ENCODE measurements at places on chromosomes 12 and 14.

DNA sequence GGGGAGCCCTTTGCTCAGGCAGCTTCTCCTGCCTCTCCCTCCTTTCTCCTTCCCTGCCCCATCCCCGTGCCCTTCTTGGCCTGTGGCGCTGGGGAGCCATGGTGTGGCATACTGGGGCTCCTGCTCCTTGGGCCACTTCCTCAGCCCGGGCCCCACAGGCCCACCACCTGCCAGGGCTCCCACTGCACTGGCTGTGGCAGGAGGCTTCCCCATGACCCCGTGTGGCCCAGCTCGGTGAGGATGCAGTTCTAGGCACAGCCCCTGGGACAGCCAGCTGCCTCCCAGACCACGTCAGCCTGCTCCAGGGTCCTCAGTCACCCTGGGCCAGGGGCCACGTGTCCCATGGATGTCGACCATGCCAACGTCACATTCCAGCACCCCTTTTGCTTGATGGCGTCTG, 13.0 kb upstream of the AMN start:
- H3K27me3 ChIP-seq, result no peaks in the 10 kb centered on the region
- no peaks in the 10 kb centered on the region for H3K4me1 ChIP-seq
- DNase-seq, result no peak

DNA sequence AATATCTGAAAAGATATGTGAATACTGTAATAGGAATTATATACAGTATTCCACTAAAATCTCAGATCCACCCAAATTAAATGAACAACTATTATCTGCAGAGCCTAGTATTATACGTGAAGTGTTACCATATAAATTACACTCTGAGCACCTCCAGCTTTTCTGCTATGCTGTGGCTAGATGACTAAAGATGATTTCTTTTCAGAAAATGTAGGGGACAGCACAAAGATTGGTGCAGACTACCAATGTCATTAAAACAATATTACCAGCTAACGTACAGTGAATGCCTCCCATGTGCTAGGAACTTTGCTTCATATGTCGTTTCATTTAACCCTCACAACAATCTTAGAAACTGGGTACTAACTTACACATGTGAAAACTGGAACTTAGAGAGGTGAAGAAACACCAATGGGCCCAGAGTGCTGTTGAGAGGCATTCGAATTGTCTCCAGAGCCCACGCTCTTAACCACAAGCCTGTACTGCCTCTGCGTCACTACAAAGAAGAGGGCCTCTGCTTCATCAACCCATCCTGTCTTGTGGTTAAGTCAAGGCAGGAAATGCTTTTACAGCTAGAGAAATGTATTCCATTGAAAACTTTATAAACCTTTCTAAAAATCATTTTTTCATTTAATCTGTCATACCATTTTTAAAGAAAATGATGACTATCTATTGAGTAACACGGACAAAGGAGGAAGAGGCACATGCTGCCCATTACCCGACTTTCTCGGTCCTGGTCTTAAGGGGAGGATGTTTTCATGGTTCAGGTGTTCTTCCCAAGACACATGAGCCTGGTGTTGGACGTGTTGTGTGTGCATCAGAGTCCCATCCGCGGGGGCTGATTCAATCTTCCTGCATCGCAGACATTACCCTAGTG, 1.3 kb downstream of the GPR65 start:
- no peak for DNase-seq
- H3K36me3 ChIP-seq, result no peaks in the 10 kb centered on the region
- H3K27ac ChIP-seq, result peak overlapping the region; percentile 67
- H3K4me1 ChIP-seq, result no peaks in the 10 kb centered on the region
- H3K4me3 ChIP-seq, result no peak overlapping the region
- H3K27me3 ChIP-seq, result no peaks in the 10 kb centered on the region

DNA sequence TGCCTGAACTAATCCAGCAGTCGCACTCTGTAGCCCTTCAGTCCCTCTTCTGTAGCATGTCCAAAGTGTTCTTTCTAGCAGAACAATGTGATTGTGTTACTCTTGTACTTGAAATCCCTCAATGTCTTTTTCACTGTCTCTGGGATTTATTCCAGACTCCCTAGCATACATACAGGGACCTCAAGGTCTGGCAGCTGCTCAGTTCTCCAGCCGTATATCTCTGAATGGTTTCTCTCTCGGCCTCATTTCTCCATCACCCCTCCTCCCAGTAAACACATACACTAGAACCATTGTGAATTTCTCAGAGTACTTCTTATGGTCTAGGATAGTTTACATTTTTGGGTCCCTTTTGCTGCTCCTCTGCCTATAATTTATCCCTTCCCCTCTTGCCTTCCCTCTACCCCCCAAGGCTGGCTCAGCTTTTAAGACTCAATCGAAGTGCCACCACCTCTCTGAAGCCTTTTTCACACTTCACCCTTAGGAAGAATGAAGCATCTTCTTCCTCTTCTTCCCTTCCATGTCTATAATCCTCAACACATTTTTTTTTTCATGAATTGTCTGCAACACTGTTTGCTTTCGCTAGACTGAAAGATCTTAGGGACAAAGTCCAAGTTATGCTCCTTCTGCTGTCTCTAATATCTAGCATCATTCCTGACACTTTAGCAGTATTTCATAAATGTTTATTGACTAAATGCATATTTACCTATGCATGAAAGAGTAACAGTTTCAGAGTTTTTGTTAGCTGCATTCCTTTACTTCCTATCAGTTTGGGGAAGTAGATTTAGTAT, 446.1 kb downstream of the ZFP36L1 start:
- no peaks in the 10 kb centered on the region for H3K27me3 ChIP-seq
- no peak for DNase-seq
- H3K4me1 ChIP-seq, result peaks cover 4% of the 10 kb centered on the region
- H3K27ac ChIP-seq, result no peak overlapping the region

DNA sequence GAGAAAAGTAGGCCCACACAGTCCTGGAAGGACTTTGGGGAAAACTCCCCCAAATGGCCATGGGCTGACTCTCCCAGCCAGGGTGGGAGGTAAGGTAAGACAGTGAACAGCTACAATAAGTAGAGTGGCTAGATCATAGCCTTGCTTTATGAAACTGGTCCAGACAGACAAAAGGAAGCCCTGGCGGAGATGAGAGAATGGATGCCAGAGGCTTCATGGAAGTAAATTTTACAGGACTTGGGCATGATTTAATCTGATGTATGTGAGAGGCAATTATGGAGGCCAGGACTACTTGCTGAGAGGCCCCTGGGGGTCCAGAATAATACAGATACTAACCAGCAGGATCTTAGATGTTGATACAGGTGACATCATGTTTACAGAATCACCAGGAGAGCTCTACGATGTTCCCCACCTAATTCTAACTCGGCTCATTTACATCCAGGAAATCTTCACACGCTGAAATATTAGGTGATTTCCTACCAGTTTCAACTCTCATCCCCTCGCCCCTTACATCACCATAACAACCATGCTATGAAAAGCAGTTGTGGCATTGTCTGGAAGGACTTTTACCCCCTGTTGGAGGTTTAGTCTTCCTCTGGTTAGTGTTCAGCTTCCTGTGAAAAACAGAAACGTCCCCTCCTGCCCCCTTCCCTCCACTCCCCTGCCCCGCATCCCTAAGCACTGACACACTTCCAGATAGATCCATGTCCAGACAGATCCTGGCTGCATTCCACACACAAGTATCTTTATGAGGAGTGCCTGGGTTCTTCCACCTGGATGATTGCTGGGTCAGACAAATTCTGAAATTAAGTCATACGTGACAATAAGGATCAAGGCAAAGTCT, 39.5 kb upstream of the NT5DC3 start:
- H3K27ac ChIP-seq, result no peak overlapping the region
- no peak overlapping the region for H3K4me3 ChIP-seq
- no peaks in the 10 kb centered on the region for H3K4me1 ChIP-seq
- no peak for DNase-seq

Data from tibial nerve (tissue), 4 donors.